ENCODE measurements at places on chromosomes 13 and 19.

- DNase-seq: no peak
Observed at GRCh38 chr13:72500851-72501250, 226.6 kb downstream of the MZT1 start.

- no peak for DNase-seq
Observed at GRCh38 chr13:94309997-94310855, 169.3 kb downstream of the DCT start.

DNA sequence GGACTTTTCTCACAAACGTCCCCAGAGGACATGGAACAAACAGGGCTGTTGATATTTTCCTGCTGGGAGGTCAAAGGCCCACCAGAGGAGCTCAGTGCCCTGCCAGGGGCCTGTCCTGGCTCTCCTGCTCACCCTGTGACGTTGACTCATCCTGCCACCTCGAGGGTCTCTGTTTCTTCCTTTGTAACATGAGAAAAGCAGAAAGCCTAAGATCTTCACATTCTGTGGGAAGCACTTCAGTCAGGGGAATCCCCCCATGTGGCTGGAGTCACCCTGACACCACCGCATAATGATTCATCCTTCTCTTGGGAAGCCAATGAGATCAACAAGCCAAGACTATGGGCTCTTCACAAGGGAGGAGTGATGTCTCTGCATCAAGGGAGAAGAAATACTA is 147.9 kb downstream of the KATNAL1 start:
- no peak for DNase-seq

DNA sequence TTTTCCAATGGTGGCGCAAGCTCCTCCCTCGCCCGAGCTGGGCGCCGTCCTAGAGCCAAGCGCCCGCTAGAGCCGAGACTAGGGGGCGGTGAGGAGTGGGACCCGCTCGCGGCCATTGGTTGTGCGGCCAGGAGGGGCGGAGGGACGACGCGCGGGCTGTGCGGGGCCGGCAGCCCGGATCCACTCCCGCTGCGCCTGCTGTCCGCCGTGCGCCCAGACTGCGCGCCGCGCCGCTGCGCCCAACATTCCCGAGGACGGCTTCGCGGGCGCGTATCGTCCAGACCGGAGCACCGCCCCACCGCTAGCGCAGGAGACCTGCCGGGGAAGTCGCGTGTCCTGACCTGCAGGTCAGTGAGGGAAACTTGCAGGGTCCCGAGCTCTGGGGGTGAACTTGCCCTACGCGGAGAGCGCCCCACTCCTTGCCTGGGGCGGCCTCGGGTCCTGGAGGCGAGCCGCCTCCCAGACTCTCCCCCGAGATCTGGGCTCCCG is at the start of gene SERTM1:
Gene SERTM1, plus strand, starts transcription at position 183 of the 489 bp plus-strand sequence. CDS start 21,059 bp downstream, outside the sequence.
- peak; percentile 49 for DNase-seq

DNA sequence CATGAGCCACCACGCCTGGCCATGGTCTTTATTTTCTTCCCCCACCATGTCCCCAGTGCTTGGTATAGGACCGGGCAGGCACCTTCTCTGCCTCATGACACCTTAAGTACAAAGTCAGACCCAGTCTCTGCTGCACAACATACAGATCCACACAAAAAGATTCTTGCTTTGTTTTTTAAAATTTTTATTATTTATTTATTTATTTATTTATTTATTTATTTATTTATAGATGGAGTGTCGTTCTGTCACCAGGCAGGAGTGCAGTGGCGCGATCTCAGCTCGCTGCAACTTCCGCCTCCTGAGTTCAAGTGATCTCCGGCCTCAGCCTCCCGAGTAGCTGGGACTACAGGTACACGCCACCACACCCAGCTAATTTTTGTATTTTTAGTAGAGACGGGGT is 2.5 kb upstream of the NFIX start:
- no peak for DNase-seq

- DNase-seq: no peak
Observed at GRCh38 chr19:7738023-7738422, 6.1 kb upstream of the CLEC4G start.

- no peak for DNase-seq
Observed at GRCh38 chr13:49097374-49097773, 121.7 kb downstream of the FNDC3A start.

DNA sequence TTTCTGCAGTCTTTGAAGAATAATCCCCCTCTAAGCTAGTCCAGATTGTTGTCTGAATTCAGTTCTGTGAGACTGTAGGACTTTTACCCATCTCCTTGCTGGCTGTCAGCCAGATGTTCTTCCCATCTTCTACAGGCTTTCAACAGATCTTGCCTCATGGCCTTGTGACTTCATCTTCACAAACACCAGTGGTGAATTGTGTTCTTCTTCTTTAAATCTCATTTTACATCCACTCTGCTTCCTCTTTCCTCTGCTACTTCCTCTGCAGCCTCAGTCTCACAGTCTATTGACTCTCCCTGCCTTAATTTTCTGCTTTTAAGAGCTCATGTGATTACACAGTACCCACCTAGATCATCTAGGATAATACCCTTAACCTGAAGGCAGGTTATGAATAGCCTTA is 859.0 kb upstream of the SLITRK1 start:
- no peak for DNase-seq

DNA sequence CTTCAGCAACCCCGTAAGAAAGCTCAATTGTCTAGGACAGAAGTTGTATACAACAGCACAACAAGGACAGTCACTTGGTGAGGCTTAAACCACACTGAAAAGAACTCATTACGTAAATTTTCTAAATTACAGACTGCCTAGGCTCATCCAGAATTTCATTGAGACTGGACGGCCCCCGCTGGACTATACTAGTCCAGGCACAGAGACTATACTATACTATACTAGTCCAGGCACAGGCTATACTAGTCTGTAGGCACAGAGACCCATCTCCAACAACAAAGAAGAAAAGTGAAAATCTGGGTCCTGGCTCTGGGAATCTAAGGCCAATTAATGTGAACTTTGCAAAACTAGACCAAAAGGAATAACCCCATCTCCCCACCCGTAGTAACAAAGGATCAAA is 700 bp downstream of the ZNF816 start:
- DNase-seq: no peak

DNA sequence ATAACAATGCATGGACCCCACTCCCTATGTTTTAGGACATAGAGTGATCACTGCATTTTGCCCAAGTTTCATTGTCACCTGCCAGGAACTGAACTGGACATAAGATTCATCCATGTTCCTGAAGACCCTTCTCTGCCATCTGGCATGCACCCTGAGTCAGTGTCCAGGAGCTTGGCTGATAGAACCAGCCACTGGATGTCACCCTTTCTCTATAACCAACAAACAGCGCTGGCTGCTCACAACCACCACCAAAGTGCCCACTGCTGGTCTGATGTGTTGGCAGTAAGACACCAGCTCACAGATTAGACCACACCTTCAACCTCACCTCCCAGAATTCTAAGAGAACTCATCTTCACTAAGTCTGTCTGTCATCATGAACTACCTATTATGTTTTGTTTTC is 333.4 kb downstream of the ITGBL1 start:
- DNase-seq: peak; percentile 11

- no peak for DNase-seq
Observed at GRCh38 chr13:110259651-110260050, 47.3 kb downstream of the COL4A1 start.

DNA sequence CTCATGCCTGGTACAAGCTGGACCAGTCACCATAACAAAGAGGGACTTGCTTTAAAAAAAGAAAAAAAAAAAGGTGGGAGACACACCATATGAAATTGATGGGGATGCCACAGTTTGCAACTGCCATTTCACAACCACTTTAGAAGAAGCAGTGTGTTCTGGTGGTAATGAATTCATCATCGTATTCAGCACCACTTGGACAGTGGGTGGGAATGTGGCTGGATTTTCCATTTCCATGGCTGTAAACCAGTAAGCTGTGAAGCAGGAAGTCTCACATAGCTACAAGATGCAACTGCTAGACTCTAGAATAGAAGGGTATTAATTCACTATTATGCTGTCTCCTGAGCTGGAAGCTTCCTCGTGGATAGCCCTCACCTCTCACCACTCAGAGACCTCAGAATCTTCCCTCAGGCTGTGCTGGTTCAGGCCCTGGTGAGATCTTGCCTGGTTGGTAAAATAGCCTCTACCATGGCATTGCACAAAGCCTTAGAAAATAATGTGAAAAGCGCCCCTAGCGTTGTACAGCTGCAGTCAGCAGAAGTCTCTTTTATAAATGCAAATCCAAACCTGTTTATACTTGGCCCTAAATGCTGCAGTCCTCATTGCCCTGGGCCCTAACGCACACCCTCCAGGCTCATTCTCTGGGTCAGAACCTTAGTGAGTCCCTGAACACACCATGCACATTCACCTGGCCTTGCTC is 150.7 kb downstream of the KCTD15 start:
- no peak for DNase-seq

DNA sequence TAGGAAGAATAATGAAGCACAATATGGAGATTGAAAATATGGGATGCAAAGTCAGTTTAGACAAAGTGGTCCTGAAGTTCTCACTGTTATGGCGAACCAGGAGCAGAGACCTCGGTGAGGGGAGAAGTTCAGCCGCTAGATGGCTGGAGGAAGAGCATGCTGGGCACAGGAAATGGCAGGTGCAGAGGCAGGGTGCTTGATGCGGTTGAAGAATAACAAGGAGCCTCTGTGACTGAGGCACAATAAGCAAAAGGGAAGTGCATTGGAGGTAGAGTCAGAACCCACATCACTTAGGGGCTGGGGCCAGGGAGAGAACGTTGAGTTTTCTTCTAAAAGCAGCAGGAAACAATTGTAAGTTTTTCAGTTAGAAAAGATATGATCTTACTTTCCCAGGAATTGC is 1725.2 kb downstream of the EFNB2 start:
- no peak for DNase-seq

GRCh38 chr19:10797541-10798256 is 38.3 kb downstream of the TMED1 start:
- peak; percentile 65 for DNase-seq

- DNase-seq: no peak
Observed at GRCh38 chr19:11345122-11345803, 805 bp downstream of the TMEM205 start.

- peak; percentile 86 for DNase-seq
Observed at GRCh38 chr19:12777217-12778016, 2.1 kb upstream of the HOOK2 start.

DNA sequence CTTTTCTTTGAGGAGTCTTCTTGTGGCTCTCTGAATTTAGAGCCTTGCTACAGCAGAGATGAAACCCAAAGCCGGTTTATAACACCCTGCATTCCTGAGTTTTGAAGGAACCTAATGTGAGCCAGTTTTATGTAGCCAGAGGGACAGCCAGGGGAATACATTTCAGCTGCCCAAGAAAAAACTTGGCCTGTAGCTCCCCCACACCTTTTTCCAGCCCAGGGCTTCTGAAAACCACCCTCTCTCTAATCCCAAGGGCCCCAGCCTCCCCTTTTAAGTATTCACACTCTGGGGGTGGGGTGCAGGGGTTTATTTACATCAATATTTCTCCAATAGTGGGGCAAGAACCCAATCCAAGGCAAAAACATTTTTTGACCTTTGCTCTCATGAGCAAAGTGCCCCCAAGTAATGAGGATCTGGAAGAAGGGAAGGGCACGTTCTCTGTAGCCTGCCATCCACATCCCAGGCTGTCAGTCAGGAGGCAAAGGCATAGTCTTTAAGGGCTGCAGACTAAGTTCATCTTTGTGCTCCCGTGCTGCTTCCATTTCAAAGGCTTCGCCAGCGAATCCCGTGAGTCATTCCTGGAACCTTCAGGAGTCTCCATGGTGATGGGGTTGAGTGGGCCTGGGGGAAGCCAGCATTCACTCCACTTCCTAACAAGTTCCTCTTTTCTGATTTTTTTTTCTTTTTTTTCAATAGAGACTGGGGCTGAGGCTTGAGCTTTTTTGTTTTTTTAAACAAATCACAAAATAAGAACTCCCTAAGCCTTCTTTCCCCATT is 33.2 kb upstream of the MEDAG start:
- DNase-seq: peak; percentile 75

Data from dorsolateral prefrontal cortex (tissue), 122 donors.